Spleen (tissue), 13 donors: ENCODE measurements at places on chromosomes 3 and 15.

DNA sequence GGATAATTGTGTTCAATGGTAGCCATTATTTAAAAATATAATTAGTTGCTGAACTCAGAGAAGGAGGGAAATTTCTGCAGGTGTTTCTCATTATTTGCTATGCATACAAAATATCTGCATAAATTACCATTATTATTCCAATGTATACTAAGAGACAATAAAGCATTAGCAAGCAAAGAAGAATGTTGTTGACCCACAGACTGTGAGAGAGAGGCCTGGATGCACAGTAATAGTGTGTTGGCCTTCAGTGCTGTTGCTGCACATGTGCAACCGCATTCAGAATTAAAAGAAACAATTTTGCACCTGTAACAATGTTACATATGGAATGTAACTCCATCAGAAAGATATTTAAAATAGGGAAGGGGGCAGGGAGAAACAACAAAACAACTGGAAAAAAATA, 155.6 kb upstream of the KCNH8 start:
- H3K27me3 ChIP-seq = no peaks in the 10 kb centered on the region
- no peaks in the 10 kb centered on the region for H3K4me1 ChIP-seq
- no peak for DNase-seq
- H3K36me3 ChIP-seq = no peaks in the 10 kb centered on the region

DNA sequence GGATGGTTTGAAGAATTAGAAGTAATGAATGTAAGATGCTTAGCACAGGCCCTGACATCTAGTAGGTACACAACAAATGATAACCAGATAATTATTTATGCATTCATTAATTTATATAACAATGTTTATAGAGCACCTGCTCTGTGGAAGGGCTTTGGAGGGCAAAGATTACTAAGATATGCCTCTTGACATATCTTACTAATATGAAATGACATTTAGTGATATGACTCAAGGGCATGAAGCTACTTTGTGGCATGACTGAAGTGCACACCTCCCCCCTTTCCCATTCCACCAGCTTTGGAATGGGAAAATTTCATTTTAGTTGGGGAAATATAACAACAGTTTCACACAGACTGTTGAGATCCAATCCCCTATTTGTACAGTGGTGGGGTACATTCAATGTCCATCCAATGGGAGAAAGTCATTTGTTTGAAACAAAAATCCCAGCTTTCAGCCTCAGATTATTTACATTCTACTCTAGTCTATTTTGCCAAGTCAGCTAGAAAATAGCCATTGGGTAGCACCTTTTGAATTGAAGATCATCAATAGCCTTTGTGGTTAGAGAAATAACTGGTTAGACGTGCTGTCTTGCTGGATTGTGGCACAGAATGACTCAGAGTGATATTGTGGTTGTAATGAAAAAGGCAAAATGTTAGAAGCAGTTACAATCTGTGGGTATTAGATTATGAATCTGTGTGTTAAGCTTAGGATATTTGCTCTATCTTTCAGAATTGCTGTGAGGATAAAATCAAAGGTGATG, 72.9 kb downstream of the MOBP start:
- H3K27ac ChIP-seq = no peak overlapping the region

DNA sequence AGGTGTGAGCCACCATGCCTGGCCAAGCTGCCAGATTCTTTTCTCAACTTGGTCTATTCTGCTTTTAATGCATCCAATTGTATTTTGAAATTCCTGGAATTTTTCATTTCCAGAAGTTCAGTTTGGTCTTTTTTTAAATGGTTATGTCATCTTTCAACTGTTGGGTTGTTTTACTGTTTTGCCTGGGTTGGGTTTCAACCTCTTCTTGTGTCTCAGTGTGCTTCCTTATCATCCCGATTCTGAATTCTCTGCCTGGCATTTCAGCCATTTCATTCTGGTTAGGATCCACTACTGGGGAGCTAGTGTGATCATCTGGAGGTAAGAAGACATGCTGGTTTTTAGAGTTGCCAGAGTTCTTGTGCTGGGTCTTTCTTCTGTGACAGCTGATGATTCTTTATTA, 61.5 kb downstream of the LRRC49 start:
- H3K4me1 ChIP-seq = no peaks in the 10 kb centered on the region
- H3K36me3 ChIP-seq = no peaks in the 10 kb centered on the region
- H3K27ac ChIP-seq = no peak overlapping the region
- no peak overlapping the region for H3K4me3 ChIP-seq
- H3K27me3 ChIP-seq = no peaks in the 10 kb centered on the region

GRCh38 chr3:28053759-28054158, 187.7 kb upstream of the CMC1 start:
- H3K27me3 ChIP-seq = no peaks in the 10 kb centered on the region
- no peak for DNase-seq
- H3K36me3 ChIP-seq = no peaks in the 10 kb centered on the region
- no peak overlapping the region for H3K27ac ChIP-seq

- no peaks in the 10 kb centered on the region for H3K36me3 ChIP-seq
- no peak overlapping the region for H3K4me3 ChIP-seq
- no peak for DNase-seq
- no peaks in the 10 kb centered on the region for H3K4me1 ChIP-seq
Measured at GRCh38 chr3:24181256-24181655, 236.2 kb downstream of the NR1D2 start.

DNA sequence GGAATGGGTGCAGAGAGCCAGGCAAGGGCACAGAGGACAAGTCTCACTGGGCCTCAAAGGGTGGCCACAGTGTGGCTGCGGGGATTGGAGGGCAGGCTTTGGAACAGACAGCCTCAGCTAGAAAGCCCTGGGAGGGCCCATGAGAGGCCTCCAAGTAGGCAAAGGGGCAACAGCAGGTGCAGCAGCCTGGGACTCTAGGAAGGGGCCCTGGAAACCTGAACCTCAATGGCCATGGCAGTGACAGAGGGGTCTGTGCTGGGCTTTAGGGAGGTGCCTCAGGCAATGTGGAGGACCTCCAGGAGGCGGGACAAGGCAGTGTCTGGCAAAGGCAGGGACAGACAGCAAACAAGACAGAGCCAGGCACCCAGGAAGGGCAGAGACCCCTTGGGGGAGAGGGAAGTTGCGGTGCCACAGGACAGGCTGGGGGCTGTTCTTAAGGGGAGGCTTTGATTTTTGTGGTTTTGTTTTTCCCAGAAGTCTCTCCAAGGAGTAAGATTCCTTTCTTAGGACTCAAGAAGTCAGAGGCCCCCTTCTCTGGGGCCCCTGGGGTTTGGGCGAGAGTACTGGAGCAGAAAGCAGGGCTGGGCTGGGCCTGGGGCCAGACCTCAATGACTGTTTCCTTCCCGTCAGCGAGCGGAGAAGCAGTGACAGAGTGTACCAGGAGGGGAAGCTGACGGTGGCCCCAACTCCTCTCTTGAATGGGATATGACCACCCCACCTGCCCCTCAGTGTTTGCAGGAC, 9.7 kb downstream of the STOML1 start:
- H3K36me3 ChIP-seq = no peaks in the 10 kb centered on the region
- DNase-seq = peak; percentile 90
- no peaks in the 10 kb centered on the region for H3K27me3 ChIP-seq
- H3K4me1 ChIP-seq = peaks cover 68% of the 10 kb centered on the region

GRCh38 chr15:101686718-101687117, 34.5 kb upstream of the TM2D3 start:
- H3K27me3 ChIP-seq = no peaks in the 10 kb centered on the region
- H3K4me1 ChIP-seq = no peaks in the 10 kb centered on the region
- no peak overlapping the region for H3K4me3 ChIP-seq
- no peak for DNase-seq
- H3K27ac ChIP-seq = no peak overlapping the region

DNA sequence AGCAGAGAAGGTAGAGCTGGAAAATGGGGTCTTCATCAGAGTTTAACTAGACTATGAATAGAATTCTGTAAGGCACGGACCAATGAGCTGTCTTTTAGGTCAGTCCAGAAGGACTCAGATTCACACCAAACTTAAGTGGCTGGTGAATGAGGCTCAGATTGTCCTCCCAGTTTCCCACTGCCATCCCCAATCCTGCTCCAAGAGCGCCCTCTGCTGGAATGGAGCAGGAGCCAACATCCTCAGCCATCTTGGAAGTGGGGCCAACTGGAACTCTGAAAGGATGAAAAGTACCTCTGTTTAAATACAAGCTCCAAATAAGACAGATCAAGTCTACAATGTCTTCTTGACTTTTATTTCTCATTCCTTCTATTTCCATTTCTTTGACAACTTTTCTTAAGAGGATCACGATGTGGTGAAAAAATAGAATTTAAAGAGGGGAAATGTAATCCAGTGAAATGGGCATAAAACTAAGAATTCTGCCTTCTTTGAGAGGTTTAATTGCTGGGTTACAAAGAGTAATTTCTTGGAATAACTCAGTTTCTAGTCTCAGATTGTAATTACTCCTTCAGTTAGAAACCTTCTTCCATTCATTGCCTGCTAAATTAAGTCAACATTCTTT, 217.1 kb upstream of the TPRG1 start:
- peak; percentile 93 for DNase-seq
- H3K27ac ChIP-seq = no peak overlapping the region
- H3K27me3 ChIP-seq = peaks cover 4% of the 10 kb centered on the region
- H3K36me3 ChIP-seq = no peaks in the 10 kb centered on the region
- H3K4me3 ChIP-seq = no peak overlapping the region

DNA sequence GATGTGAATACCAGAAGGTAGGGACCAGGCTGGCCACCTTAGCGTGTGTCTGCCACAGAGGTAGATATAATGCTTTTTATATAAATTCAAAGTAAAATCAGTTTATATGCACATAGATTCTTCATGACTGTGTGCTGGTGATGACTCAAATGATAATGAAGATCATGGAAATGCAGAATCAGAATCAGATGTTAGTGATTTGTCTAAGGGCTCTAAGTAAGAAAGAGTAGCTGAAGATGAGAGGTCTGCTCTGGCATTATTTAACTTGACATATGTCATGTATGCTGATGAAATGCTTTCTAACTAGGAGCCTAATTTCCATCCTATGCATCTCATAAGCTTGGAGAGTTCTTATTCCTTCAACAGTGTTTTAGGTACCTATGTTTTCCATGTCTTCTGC, 50.3 kb upstream of the DPH6 start:
- no peaks in the 10 kb centered on the region for H3K4me1 ChIP-seq
- DNase-seq = no peak
- no peaks in the 10 kb centered on the region for H3K36me3 ChIP-seq
- H3K4me3 ChIP-seq = no peak overlapping the region

GRCh38 chr15:35937380-35937779, 391.4 kb upstream of the DPH6 start:
- H3K27me3 ChIP-seq = no peaks in the 10 kb centered on the region
- H3K4me3 ChIP-seq = no peak overlapping the region
- no peak for DNase-seq
- H3K27ac ChIP-seq = no peak overlapping the region
- no peaks in the 10 kb centered on the region for H3K4me1 ChIP-seq
- no peaks in the 10 kb centered on the region for H3K36me3 ChIP-seq

DNA sequence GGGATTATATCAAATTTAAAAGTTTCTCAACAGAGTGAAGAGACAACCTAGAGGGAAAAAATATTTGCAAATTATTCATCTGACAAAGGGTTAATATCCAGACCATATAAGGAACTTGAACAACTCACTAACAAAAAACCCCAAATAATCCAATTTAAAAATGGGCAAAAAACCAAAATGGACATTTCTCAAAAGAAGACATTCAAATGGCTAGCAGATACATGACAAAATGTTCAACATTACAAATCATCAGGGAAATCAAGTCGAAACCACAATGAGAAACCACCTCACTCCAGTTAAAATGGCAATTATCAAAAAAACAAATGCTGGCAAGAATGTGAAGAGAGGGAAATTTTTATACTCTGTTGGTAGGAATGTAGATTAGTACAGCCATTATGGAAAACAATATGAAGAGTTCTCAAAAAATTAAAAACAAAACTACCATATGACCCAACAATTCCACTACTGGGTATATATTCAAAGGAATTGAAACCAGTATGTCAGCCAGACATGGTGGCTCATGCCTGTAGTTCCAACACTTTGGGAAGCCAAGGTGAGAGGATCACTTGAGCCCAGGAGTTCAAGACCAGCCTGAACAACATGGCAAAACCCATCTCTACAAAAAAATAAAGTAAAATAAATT, 88.5 kb downstream of the CSNK1G1 start:
- no peak for DNase-seq
- no peak overlapping the region for H3K27ac ChIP-seq

DNA sequence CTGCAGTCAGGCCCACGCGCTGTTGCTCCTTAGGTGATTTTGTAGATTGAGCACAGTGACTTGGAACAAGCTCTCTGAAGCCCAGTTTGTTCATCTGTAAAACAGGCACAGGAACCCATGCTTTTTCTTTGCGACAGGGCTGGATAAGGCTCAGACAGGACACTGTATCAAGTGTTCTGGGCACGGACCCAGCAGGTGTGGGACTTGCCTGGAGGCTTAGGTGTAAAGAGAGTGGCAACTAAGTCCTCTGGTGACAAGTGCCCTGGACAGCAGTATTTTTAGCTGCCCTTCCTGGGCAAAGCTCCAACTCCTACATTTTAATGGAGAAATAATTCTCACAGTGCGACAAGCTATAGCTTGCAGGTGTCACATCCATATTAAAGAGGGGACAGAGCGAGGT, 32.2 kb downstream of the CD276 start:
- DNase-seq = no peak
- peaks cover 10% of the 10 kb centered on the region for H3K36me3 ChIP-seq
- H3K4me3 ChIP-seq = no peak overlapping the region
- no peak overlapping the region for H3K27ac ChIP-seq

DNA sequence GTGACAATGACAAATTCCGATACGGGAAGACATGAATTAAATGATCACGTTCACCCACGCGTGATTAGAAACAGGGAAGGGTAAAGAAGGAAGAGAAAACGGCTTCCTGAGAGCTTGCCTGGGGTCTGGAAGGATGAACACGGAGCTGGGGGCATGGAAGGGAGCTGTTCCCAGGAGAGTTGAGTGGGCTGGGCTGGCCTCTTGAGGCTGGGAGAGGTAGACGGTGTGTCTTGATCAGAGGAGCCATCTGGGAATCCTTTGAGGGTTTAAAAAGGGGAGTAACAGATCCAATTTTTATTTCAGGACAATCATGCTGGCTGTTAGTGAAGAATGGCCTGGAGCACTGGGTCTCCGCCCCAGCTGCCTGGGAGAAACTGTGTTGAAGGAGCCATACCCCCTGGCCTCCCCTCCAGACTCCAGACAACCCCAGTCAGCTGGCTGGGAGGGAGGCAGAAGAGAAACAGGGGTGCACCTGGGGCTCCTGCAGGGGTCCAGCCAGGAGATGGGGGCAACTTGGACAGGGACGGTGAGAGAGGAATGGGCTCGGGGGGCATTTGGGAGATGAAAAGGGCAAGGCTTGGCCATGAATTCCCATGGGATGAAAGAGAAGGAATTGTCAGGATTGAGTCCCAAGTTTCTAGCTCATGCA, 53.6 kb upstream of the CGNL1 start:
- H3K27ac ChIP-seq = no peak overlapping the region
- peak; percentile 21 for DNase-seq
- H3K36me3 ChIP-seq = no peaks in the 10 kb centered on the region
- no peaks in the 10 kb centered on the region for H3K4me1 ChIP-seq
- H3K4me3 ChIP-seq = no peak overlapping the region

- no peaks in the 10 kb centered on the region for H3K27me3 ChIP-seq
- DNase-seq = no peak
- no peak overlapping the region for H3K27ac ChIP-seq
- H3K4me3 ChIP-seq = no peak overlapping the region
Measured at GRCh38 chr15:70698426-70698825, 64.9 kb downstream of the UACA start.
